Stimulated activated CD4-positive, alpha-beta T cell treated with anti-CD3 and anti-CD28 coated beads, Interleukin-15, amount 100 ng/mL, for 1 hour (primary cell): ENCODE measurements at places on chromosomes 13 and 19.

GRCh38 chr19:50535672-50536187 lies 22.0 kb upstream of the ASPDH start:
- DNase-seq: no peak

DNA sequence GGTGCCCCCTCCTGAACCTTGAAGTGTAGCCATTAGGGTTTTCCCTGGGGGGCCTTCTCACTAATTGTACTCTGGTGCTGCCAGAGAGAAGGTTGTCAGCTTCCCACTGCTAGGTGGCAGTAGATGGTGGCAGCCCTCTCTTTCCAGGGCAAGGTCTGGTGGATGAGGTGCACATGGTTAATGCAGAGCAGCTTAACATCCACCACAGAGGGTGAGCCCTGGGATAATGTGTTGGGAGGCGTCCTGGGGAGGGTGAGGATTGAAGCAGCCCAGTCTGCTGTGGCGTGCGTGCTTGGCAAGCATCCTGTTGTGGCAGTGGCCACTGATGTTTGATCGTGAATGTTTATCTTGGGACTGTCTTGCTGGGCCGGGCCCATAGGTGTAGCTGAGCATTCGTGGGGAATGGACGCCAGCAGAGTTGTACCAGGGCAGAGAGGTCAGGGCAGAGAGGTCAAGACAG lies 5.8 kb downstream of the EGLN2 start:
- DNase-seq: no peak

DNA sequence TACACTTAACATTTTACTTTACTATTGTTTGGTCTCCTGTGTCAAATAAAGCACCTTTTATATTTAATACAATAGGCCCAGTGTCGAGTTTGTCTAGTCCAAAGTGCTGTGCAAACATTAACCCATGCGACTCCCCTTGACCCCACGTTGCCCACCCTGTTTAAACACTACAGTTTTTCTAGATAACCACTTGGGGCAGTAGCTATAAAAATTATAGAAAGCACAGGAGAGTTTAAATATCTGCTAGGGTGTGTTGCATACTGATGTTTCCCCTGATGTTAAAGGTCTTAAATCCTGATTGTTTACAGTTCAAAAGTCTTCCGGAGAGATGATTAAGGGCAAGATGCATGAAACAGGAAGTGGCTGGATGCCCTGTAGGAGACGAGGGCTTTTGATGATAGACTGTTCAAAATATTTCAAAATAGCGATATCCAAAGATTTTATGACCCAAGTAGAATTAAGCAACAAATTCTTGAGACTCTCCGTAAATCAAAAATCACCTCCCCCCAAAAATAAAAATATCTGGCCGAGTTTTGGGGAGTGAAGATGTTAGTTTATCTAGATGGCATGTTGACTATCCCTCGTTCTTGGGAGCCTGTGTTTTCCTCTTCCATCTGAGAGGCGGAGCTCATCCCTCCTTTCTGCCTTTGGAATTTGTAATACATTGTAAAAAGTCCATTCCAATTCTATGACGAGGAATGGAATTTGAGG lies 167.1 kb downstream of the FGF9 start:
- no peak for DNase-seq

GRCh38 chr13:49733181-49733951 lies 42.1 kb upstream of the EBPL start:
- no peak for DNase-seq

DNA sequence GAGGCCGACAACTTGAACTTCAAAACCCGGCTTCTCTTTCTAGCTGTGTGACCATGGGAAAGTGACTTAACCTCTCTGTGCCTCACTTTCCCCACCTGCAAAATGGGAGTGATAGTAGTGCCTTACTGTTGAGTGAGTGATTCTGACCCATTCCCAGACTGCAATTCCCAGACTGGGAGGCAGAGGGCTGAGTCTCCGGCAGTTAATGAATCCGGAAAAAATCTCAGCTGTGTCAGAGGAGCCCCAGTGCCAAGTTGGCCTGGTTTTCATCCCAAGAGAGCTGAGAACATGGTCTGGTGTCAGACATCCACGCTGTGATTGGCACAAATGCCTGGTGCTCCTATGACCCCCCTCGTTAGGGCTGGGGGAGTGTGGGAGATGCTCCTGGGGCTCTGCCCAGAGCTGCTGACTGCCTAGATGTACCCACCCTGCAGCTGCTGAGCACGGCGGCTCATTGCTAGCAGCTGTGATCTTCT lies 50.0 kb downstream of the PIN1 start:
- no peak for DNase-seq

DNA sequence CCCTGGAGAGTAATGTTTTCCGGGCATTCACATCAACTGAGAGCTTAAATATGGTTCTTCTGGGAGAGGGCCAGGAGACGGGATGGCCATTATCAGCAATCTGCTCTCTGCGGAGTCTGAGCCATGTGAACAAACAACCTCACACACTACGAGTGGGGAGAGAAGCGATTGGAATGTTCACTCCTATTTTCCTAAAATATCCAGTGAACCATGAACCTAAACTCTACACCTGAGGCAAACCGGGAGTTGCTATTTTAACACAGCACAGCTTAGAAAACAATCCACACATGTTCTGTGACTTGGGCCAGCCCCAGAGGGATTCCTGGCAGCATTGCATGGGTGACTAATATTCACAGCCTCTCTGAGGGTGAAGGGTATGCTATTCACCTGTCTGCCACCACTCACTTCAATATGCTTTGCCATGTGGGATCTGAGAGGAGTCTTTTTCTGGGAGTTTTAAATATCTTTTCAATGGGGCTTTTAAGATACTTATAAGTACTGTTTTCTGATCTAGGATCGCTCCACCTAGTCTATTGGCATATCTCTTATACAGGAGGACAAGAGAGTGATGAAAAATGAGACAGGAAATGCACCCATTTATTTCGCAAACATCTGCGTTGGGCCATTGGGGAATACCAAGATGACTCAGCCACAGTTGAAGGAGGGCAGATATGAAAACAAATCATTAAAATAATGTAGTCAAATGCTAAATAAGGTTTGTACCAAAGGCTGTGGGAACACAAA lies 72.6 kb upstream of the SERP2 start:
- DNase-seq: no peak
